Glomerular endothelial cell (primary cell): ENCODE measurements at places on chromosomes 13 and 19. TPM values are rescaled to one million over a fixed set of nuclear protein-coding genes. Genes with fewer than 3 reads are reported as not detected.

LRG1 gene
- total RNA-seq: 1.8 and 2.3 TPM in 2 replicates

SIAH3 gene
- total RNA-seq: 0.10 TPM in 1 of 2 replicates, not detected in the other

CEACAM1 gene
- total RNA-seq: 38.8 and 41.5 TPM in 2 replicates

PCDH20 gene
- total RNA-seq: 0.10 TPM in 1 of 2 replicates, not detected in the other

TECR gene
- 42.7 and 43.8 TPM in 2 replicates for total RNA-seq

TEX29 gene
- not detected in 2 replicates for total RNA-seq

EDNRB gene
- 18.8 and 25.6 TPM in 2 replicates for total RNA-seq

KLK12 gene
- not detected in 2 replicates for total RNA-seq

GARIN5A gene
- total RNA-seq: 0.39 TPM in 1 of 2 replicates, not detected in the other

GNG7 gene
- total RNA-seq: 0.19 and 1.3 TPM in 2 replicates

METTL21C gene
- not detected in 2 replicates for total RNA-seq

ZNF578 gene
- 3.5 and 4.3 TPM in 2 replicates for total RNA-seq

ZNF30 gene
- 2.2 and 3.8 TPM in 2 replicates for total RNA-seq

VASP gene
- total RNA-seq: 205 and 224 TPM in 2 replicates

- DNase-seq: no peak
Observed at GRCh38 chr13:67117010-67117550, 113.1 kb downstream of the PCDH9 start.

GRCh38 chr13:93708308-93709075 lies 481.9 kb downstream of the GPC6 start:
- no peak for DNase-seq

GRCh38 chr13:51781246-51782022 lies 22.5 kb downstream of the DHRS12 start:
- no peak for DNase-seq

- DNase-seq: no peak
Observed at GRCh38 chr13:39960191-39960590, 304.7 kb downstream of the COG6 start.

- no peak for DNase-seq
Observed at GRCh38 chr19:38836983-38837626, 5.5 kb upstream of the ECH1 start.

- DNase-seq: no peak
Observed at GRCh38 chr19:51204321-51204720, 20.6 kb upstream of the CD33 start.

DNA sequence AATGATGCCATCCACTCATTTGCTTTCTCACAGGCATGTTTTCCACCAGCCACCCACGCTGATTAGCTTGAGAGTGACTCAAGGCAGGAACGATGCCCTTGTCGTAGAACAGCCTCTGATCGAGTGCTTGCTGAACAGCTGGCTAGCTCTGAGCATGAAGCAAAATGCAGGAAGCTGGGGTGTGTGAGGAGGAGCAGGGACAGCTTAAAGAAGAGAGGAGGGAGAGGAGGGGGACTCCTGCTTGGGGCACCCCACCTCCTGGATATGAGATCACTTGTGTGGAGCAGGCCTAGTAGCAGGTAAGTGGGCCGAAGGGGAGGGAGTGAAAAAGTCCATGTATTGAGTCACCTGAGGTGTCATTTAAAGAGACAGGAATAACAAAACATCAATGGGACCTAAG lies 48.8 kb downstream of the IRS2 start:
- DNase-seq: no peak

DNA sequence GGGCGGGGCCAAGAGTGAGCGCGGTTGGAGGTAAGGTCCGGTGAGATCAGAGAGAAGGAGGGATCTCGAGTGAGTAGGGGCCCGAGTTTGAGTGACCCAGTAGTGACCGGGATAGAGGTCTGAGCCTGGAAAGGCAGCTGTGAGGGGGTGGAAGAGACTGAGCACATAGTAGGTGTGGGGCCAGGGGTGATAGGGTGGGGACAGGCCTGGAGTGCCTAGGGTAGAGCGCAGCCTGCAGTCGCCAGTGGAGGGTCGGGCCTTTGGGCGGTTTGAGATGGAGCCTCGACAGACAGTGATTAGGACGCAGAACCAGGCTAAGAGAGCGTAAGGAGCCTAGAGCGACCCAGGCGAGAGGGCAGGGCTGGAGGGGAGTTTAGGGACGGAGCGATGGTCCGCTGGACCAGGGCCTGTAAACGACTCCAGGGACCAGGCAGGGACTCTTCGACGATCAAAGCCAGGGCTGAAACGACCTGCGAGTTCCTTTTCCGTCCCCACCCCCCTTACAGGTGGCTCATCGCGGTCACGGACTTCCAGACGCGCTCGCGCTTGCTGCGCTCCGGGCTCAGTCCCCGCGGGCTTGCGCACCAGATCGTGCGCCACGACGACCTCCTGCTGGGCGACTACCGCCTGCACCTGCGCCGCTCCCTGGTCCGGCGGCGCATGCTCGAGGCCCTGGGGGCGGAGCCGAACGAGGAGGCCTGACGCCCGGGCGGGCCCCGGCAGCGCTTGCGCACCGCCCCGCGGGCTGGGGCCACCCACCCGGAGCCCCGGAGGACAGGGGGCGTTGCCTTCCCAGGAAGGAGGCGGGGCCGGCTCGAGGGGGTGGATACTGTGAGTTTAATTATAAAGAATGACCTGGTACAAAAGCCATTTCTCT lies 9.4 kb downstream of the C19orf81 start:
- no peak for DNase-seq

DNA sequence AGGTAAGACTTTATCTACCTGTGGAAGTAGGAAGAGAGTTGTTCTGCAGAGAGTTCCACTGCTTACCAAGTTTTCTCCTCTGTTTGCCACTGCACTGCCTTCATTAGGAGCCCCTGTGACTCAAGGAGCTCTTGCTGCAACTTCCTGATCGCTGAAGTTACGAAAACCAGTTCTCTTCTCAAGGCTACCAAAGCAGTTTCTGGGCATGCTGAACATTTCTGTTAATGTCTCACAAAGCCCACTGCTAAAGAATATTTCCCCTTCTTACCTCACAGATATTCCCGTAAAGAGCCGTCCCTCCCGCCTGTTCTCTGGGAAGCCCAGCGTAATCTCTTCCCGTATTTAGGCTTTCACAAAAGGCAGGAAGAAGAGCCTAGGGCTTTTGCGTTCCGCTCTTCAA lies 82.6 kb upstream of the OXGR1 start:
- no peak for DNase-seq

DNA sequence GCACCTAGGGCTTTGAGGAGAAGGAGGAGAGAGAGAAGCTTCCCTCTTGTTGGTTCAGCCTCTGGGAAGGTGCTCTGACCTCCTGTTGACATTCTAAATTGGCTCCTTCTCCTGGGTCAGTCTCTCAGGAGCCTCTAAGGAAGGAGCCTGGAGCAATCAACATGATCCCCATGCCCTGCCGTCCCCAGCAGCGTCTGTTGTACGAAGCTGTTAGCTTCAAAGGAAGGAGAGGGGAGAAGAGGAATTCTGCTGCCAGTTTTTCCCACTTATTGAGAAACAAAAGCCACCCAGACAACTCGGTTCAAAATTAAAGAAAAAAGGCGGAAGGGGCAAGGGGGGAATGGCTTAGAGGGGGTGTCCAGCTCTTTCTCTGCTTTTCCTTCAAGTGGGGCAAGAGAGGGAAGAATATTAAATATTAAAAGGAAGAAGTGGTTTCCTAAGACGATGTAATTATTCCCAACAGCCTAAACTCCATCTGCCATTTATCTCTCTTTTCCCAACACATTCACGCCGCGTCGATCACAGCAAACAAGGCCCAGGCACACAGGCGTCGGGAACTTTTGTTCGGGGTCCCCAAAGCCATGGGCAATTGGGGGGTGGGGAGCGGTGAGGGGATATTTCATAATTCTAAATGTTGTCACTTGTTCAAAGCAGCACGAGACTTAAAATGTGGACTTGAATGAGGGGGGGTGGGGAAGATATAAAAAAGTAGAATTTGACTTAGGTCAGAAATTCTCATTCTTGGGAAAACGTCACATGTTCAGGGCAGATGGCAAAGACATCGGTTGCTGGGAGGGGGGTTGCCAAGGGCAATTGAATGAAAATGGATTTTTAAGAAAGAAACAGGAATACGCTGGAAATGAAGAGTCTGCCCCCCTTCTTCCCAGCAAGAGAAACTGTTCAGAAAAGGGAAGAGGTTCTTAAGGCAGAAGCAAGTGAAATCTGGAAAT lies 116.8 kb upstream of the CACNA1A start:
- DNase-seq: no peak

GRCh38 chr19:7072541-7072940 lies 3.0 kb downstream of the ZNF557 start:
- no peak for DNase-seq

- DNase-seq: no peak
Observed at GRCh38 chr19:12777217-12778016, 2.1 kb upstream of the HOOK2 start.

DNA sequence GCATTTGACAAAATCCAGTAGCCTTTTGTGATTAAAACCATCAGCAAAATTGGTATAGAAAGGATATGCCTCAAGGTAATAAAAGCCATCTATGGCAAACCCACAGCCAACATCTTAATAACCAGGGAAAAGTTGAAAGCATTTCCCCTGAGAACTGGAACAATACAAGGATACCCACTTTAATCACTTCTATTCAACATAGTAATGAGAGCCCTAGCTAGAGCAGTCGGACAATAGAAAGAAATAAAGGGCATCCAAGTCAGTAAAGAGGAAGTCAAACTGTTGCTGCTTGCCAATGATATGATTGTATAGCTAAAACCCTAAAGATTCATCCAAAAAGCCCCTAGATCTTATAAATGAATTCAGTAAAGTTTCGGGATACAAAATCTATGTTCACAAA lies 1510.3 kb downstream of the PCDH9 start:
- peak; percentile 18 for DNase-seq

- DNase-seq: no peak
Observed at GRCh38 chr19:11087870-11088505, 1.3 kb upstream of the LDLR start.

GRCh38 chr13:27542220-27542619 lies 78.1 kb downstream of the LNX2 start:
- no peak for DNase-seq

- no peak for DNase-seq
Observed at GRCh38 chr13:37364007-37364406, 234.6 kb downstream of the POSTN start.

DNA sequence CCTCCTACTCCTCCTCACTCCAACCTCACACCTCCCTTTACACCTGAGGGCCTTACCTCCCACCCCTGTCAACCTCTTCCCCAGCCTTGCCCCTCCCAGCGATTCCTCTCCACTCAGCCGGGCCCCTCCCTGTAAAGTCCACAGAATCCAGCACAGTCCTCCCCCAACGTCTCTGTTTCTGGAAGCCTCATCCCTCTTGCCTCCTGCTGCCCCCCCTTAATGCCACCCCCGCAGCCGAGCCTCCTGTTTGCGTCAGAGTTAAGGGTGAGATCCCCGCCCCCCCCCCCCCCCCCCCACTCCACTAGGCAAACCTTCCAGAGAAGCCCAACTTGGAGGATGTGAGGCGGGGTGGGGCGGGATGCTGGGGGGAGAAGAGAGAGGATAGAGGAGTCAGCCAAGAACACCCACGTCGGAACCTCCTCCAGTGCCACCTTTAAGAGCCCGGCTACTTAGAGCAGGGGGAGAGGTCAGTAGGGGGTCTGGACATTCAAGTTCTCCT lies 2.1 kb downstream of the UNC13A start:
- DNase-seq: no peak

- no peak for DNase-seq
Observed at GRCh38 chr19:17681505-17682125, 6.5 kb downstream of the UNC13A start.

GRCh38 chr19:45403272-45403671 lies 1.6 kb downstream of the PPP1R13L start:
- DNase-seq: no peak

DNA sequence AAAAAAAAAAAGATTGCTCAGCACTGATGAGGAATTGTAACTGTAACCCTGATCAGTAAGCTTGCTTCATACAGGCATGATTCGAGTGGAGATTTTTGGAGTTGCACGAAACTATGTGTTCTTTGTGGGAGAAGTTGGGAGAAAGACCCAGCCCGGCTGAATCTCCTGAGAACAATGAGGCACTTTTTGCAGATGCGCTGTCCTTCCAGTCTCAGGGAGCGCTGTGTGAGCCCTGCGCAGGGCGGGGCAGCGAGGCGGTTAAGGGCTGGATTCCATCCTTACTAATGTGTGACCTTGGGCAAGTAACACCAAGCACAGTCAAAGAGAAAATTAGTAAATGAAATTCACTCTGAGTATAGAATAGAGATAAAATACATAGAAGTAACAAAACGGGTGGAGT lies 76.9 kb downstream of the SIPA1L3 start:
- no peak for DNase-seq

GRCh38 chr19:18833141-18833476 lies 1.4 kb downstream of the UPF1 start:
- DNase-seq: no peak

- DNase-seq: no peak
Observed at GRCh38 chr19:53147645-53148044, 11.2 kb downstream of the ZNF347 start.

- no peak for DNase-seq
Observed at GRCh38 chr19:1172353-1173158, 1.5 kb downstream of the SBNO2 start.

DNA sequence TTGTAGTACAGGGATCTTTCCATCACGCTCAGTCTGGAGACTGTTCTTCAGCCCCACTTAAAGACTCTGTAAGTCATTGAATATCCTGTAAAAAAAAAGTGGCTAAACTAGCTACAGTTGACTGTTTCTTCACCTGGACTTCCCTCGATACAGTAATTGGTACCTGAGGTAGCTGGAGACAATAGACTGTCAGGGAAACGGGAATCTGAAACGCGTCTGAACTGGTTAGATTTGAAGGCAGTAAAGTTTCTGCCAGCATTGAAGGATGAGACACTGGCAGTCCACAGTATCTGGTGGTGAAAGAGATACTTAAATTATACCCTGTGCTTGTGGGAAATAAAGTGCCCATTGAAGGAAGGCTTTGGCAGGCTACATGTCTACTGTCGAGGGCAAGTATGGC lies 550.5 kb downstream of the IRS2 start:
- no peak for DNase-seq

DNA sequence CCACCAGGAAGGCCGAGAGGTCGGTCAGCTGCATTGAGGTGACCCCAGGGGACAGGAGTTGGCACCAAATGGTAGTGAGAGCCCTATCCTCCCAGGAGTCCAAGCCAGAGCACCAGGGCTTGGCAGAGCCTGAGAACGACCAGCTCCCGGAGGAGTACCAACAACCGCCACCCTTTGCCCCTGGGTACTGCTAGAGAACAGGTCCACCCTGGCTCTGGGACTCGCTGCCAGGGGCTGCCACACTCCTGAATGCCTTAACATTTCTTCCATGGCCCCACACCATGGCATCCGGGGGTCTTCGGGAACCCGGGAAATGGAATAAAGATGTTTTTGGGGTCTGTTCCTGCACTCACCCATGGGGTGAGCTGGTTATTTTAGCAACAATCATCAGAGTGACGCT lies 14.1 kb downstream of the HSH2D start:
- no peak for DNase-seq

DNA sequence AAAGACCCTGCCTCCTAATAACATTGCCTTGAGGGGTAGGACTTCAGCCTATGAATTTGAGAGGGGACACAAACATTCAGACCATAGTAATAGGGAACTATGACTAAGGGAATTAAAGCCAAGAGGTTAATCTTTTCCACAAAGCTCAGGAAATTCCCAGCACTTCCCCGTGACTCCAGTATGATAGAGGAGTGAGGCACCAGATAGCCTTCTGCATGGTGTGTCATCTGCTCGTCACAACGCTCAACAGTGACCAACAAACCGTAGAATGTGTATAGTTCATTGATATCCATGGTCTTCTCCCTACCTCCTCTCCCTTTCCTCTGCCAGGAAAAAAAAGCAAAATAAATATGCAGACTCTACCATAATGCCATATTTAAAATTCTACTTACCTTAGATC lies 64.4 kb downstream of the B3GLCT start:
- DNase-seq: no peak
